SW 1271 (cell line): ENCODE measurements at places on chromosomes 11 and 22.

GRCh38 chr11:35549787-35550186, 24.4 kb upstream of the PAMR1 start:
- DNase-seq, result no peak

GRCh38 chr11:33162831-33163230, 1.6 kb upstream of the CSTF3 start:
- DNase-seq, result no peak

DNA sequence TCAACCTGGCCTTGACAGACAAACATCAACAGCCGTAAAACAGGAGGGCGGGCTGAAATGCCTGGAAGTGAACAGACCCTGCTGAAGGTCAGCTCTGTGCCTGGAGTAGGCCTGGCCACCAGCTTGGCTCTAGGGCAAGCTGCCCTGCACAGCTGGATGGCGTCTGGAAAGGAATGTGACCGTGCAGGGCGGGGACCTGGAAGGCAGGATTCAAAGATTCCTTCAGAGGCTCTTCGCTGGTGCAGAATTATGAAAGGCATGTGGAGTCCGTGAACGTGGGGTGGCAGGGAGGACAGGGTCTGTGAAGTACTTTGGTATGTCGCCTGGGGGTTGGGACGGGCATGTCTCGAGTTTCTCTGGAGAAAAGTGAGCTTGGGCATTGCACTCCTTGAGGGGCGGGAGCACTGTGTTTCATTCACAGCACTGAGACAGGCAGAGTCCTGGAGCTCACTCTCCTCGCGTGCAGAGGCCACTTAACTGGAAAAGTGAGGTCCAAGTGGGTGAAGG, 1.5 kb downstream of the EHD1 start:
- no peak for DNase-seq

- DNase-seq, result no peak
Measured at GRCh38 chr11:82863209-82863608, 37.0 kb downstream of the PRCP start.

DNA sequence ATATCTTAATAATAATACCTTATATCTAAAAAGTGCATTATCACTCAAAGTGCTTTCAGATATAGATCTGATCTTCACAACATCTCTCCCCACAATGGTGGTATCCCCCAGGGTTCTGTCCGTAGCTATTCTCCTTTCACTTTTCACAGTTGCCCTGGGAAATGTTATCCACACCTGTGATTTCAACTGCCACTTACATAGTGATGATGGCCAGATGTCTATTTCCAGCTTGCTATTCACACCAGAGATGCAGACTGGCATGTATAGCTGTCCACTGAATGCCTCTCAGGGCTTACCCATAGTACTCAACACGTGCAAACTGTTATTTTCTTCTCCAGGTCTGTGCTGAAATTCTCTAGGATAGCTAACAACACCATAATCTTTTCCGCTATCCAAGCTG, 724.7 kb downstream of the DLG2 start:
- DNase-seq, result no peak

GRCh38 chr11:38835966-38836365, 2237.9 kb upstream of the RAG2 start:
- no peak for DNase-seq

GRCh38 chr22:45526768-45527360, 24.2 kb downstream of the FBLN1 start:
- DNase-seq, result no peak

- no peak for DNase-seq
Measured at GRCh38 chr11:57618438-57618837, 21.0 kb downstream of the SERPING1 start.

GRCh38 chr11:113474362-113475159, 637 bp downstream of the DRD2 start:
- peak; percentile 59 for DNase-seq

- DNase-seq, result no peak
Measured at GRCh38 chr11:4098026-4098621, 3.5 kb downstream of the RRM1 start.

- DNase-seq, result no peak
Measured at GRCh38 chr11:57438345-57439285, 11.7 kb upstream of the SLC43A3 start.

DNA sequence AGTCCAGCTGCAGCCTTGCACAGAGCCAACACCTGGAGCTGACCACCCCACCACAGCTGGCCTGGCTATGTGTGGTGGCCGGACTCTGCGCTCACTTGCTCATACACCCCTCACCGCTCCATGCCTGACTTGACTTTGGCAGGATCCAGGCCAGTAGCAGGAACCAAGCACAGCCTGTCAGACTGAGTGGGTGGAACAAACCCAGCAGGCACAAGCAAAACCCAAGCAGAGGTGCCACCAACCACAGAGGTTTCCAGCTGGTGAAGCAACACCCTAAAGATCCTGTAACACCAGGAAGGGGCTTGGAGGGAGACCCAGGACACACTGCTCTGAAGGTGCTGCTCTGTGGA, 44.9 kb upstream of the WNT11 start:
- DNase-seq, result no peak

DNA sequence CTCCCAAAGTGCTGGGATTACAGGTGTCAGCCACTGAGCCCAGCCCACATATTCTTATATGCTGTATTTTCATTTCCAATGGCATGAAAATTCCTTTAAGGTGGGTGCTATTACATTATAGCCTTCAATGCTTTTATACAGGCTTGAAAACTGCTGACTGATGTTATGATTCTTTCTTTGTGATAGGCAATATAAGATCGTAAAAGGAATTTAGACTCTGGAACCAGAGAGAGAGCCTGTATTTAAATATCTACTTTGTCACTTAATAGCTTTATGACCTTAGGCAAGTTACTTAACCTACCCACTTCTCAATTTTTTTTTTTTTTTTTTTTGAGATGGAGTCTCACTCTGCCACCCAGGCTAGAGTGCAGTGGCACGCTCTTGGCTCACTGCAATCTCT, 26.2 kb downstream of the AGBL2 start:
- no peak for DNase-seq

GRCh38 chr11:115316696-115317095, 187.5 kb downstream of the CADM1 start:
- no peak for DNase-seq
